Panc1 (cell line): ENCODE measurements at places on chromosomes 12 and 14.

DNA sequence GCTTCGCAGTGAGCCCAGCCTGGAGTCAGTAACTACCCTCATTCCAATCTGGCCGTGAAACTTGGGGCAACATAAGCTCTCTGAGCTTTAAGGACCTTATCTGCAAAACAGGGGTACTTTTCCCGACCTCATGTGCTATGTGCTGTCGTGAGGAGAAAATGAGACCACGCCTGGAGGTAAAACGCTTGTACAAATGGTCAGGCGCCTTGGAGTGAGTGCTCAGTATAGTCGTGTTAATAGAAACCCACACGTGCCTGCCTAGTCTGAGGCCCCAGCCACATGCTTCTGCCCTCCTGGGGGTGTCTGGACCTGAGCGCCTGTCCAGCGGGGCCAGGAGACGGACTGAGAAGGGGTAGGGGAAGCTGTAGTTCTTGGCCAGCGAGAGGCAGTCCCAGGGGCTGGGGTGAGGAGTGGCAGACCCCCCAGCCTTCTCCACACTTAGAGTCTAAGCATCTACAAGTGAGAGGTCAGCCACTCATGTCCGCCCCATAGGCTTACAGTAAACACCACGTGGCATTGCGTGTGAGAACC lies 4.9 kb downstream of the AQP5 start:
- no peak for DNase-seq

DNA sequence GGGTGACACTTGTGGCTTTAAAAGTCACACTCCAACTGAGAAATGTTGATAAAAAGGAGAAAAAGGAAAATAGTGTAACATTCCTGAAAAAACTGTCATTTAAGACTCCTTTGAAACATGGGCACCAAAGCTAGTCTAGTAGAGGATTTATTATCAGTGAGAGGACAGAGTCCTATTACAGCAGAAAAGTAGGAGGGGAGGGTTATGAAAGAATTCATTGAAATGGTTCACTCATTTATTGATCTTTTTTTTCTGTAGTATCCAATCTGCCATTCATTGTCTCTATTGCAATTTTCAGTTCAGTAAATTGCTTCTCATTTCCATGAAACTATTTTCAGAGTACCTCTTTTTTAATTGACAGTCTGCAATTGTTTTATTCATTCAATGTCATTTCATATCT lies 25.4 kb downstream of the PPM1A start:
- DNase-seq, result no peak

DNA sequence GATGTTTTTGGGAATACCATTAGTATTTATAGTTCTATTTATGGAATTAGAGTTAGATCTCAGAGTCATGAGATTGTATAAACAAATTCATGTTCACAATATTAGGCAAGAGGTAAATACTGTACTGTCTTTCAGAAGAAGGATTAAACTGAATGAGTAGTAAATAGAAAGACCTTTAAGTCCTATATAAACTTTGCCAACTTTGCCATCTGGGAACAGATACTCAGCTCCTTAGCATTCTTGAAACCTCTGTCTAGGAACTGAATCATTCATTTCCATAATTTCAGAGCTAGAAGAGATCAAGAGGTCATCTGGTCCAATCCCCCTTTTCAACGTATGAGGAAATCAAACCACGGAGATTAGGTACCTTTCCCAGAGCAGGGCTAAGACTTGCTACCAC lies 141.1 kb downstream of the CAND1 start:
- no peak for DNase-seq

DNA sequence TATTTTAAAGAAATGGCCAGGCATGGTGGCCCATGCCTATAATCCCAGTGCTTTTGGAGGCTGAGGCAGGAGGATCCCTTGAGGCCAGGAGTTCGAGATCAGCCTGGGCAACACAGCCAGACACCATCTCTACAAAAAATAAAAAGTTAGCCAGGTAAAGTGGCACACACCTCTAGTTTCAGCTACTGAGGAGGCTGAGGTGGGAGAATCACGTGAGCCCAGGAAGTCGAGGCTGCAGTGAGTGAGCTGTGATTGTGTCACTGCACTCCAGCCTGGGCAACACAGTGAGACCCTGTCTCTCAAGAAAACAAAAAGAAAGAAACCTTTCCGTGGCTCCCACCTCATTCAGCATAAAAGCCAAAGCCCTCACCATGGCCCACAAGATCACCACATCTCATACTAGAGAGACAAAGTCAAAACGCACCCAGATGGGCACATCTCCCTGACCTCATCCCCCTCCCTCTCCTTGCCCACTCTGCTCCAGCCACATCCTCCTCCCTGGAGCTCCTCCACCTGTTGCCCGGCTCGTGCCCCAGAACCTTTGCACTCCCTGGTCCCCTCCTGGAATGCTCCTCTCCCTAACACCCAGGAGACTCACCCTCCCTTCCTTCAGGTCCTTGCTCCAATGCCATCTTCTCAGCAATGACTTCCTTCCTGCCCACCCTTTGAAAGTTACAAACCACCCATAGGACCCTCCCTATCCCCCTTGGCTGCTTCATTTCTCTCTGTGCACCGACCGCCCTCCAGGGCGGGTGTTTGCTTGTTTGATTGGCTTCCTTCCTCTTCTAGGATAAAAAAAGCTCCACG lies 4.8 kb upstream of the SCARB1 start:
- DNase-seq, result no peak

GRCh38 chr12:12721814-12722434 lies 4.8 kb downstream of the CDKN1B start:
- DNase-seq, result no peak

GRCh38 chr14:92236243-92236900 lies 86.6 kb upstream of the SLC24A4 start:
- DNase-seq, result no peak

- no peak for DNase-seq
Measured at GRCh38 chr14:31268216-31268615, 60.6 kb upstream of the HECTD1 start.

DNA sequence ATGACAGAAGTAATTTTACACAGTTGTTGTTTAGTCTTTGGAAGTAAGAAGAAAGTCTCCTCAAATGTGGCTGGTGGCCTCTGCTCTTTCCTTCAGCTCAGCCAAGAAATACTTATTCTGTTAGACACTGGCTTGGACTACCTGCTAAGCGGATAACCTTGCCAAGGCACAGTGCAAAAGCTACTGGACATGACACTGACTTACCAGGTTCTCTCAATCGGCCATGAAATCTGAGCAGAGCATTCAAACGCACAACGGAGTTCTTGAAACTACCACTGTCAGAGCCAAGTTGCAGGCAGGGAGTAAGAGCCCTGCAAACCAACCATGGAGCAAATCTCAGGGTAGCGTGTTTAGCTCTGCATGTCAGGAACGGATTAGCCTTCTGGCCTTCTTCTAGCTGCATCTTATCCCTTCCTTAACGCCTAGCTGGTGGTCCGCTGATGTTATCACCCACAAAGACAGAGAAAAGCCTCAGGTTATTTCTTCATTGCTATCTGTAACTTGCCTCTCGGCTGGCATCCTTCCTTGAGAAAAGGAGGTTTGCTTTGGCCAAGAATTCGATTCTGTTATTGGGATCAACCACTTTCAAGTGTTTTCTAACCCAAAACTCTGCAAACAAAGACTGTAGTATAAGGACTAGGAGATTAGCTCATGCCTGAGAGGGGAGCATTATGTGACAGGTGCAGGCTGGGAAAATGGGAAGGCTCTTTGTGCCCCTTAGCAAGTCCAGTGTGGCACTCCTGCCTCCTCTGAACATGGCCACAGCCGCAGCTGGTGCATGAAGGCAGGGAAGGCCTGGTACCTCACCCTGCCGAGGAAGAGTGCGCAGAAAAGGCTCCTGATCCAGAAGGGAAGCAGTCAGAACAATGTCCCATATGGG lies 223.4 kb downstream of the GLT1D1 start:
- DNase-seq, result no peak

DNA sequence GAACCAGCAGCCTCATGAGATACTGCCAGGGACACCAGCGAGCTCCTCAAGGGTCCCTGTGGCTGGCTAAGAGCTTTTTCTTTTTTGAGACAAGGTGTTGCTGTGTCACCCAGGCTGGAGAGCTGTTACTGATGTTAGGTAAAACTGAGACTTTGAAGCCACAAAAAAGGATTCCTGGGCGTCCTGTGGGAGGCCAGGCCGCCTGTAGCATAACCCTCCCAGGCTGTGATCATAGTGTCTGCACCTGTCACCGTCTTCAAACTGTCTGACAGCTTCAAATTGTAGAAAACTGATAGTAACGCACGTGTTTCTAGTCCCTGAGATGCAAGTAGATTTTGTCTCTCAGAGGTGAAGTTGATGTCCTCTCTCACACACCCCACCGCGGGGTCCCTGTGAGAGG lies 4.1 kb downstream of the ZFYVE21 start:
- DNase-seq, result no peak

DNA sequence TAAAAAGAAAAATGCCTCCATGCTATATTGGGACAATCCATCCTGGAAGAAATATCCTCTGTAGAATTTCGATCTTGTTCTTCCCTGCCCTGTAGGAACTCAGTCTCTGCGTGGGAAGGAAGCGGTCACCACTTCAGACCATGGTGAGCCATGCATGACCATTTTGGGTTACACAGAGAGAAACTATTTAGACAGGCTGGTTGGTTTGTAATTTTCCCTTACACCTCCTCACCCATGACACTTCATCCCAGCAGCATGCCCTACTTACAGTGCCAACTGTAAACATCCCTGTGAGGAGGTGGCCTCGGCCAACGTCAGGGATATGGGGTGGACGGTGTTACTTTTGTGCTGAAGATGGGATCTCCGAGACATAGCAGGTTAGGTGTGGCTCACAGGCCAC lies 121.4 kb downstream of the SMOC1 start:
- DNase-seq, result no peak

- no peak for DNase-seq
Measured at GRCh38 chr12:49667325-49668090, 39.7 kb downstream of the FMNL3 start.

GRCh38 chr12:67937822-67938221 lies 51.4 kb upstream of the IFNG-AS1 start:
- DNase-seq, result no peak

GRCh38 chr12:129696926-129697325 lies 206.9 kb downstream of the TMEM132D start:
- no peak for DNase-seq

- DNase-seq, result no peak
Measured at GRCh38 chr14:58108717-58109116, 43.3 kb downstream of the ARMH4 start.

DNA sequence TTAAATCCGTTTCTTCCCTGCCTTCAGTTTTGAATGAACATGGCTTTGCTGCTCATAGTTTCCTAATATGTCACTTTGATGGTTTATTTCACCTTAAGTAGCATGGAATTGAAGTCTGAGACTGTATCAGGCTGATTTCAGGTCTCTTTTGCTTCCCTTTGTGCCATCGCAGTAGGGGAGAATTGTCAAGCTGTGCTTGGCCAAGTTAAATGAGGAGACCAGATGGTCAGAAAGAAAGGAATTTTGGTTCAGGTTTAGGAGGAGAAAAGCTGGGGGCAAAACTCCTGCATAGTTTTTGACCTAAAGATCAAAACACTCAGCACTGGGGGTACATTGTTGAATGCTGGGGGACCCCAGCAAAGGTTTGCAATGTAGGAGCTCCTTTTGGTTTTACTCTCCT lies 398.4 kb downstream of the NUAK1 start:
- no peak for DNase-seq

DNA sequence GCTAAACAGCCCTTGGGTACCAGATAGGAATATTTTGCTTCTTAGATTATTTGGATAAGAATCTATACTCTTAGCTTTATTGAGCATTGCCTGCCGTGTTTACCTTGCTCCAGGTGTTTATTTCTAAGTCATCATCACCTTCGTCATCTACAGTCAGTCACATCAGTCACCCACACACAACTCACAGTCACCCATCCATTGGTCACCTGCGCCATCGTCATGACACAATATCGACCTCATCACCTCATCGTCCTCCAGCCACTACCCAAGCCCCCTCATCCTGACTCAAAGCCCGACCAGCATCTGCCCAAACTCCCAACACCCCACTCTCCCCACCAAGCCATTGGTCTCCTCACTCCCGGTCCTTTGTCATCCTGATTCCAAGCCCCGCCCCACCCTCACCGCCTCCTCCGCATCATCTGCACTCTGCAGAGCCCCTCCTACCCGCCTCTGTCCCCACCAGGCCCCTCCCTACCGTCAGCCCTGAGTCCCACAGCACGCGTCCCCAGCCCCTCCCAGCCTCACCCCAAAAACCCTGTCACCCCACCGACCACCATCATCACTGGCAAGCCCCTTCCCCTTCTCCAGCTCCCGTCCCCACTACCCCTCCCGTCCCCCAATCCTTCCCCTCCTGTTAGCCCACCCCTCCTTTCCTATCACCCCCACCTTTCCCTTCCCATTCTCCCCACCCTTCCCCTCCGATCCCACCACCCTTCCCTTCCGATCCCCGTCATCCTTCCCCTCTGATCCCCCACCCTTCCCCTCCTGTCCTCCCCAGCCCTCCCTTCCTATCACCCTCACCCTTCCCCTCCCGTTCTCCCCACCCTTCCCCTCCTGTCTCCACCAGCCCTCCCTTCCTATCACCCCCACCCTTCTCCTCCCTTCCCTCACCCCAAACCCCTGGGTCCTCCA lies 9.8 kb downstream of the DLK1 start:
- no peak for DNase-seq

DNA sequence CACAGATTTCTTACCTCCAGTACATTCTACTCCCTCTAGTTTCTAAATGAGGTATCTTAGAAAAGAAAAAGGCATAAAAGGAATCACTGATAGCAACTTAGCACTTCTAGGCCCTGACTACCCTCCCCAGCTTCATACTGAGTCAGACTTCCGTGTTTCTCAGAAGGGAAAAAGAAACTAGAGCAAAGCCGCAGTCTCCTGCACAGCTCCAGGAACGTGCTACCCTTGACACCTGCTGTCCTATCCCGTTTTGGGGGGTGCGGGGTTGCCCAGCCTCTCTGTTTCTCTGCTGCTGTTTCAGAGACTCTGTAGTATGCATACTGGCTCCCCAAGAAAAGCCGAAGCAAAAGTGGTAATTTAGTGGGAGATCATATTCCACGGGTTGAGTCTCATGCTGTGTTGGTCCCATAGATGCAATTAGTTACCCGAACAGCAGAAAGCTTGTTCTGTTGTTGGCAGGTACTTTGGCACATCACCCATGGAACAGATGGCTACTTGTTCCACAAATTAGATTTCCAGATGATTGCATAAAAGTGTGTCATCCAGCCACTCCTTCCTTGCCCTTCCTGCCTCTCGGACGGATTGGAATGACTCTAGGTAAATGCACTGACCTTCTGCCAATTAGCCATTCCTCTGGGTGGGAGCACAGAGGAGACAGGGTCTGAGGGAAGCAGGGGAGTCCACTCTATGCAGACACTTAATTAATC lies 438.1 kb downstream of the FUT8 start:
- DNase-seq, result no peak

DNA sequence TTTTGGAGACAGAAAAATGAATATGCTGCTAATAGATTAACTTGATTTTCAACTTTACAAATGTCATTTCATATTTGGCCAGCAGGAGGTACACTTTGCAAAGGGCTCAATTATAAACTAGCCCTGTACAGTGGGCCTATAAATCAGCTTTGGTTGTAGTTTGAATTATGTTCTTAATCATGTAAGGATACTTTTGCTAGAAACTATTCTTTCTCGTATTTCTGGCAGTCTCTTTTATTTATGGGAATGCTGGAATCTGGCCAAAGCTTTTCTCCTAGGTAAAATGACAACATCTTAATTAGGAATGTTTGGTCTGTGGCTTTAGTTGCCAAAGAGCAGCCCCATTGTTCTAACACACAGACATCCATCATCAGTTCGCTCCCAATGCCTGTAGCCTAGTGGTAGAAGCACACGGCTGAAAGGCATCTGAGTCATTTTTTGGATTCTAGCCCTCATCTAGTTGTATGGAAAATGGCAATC lies 1322.3 kb upstream of the SEL1L start:
- no peak for DNase-seq
